Activated CD4-positive, alpha-beta T cell treated with anti-CD3 and anti-CD28 coated beads, Interleukin-2, amount 50 U/mL, for 24 hours (primary cell): ENCODE measurements at places on chromosomes 13 and 19.
A peak's percentile ranks its signal among the peaks of the same experiment; 100 is the strongest.

DNA sequence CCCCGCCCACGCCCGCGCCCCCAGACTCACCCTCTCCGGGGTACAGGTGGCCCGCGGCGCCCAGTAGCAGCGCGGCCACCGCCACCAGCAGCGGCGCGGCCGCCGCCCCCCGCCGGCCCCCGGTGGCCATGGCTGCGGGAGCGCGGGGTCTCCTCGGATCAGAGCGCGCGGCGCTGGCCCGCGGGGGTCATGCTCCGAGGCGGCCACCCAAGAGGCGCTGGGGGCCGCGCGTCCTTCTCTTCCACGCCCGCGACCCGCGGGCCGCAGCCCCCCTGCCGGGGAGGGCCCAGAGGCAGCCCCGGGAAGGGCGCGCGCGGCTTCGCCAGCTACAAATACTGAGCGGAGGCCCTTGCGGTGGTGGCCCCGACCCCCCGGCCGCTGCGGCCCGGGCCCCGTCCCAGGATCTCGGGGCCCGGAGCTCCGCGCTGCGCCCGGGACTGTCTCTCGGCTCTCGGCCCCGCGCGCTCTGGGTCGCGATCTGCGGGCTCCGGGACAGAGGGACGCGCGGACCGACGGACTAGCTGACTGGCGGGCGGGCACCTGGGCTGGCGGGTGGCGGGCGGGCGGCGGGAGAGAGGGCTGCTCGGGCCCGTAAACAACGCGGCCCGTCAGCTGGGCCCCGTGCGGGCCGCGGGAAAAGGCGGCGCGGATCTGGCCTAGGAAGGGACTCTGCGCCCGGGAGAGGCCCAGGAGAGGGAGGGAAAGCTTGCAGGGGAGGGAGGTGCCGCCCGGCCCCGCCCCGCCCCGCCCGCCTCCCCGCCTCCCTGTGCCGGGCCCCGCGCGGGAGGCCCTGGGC lies at the start of gene INSR:
Gene INSR (minus strand): TSS at position 653 of the 796 bp plus-strand sequence. CDS start 523 bp downstream, at position 130.
- DNase-seq, result peak; percentile 23

GRCh38 chr19:10518444-10519361 lies 1.5 kb upstream of the S1PR5 start:
- DNase-seq, result no peak

DNA sequence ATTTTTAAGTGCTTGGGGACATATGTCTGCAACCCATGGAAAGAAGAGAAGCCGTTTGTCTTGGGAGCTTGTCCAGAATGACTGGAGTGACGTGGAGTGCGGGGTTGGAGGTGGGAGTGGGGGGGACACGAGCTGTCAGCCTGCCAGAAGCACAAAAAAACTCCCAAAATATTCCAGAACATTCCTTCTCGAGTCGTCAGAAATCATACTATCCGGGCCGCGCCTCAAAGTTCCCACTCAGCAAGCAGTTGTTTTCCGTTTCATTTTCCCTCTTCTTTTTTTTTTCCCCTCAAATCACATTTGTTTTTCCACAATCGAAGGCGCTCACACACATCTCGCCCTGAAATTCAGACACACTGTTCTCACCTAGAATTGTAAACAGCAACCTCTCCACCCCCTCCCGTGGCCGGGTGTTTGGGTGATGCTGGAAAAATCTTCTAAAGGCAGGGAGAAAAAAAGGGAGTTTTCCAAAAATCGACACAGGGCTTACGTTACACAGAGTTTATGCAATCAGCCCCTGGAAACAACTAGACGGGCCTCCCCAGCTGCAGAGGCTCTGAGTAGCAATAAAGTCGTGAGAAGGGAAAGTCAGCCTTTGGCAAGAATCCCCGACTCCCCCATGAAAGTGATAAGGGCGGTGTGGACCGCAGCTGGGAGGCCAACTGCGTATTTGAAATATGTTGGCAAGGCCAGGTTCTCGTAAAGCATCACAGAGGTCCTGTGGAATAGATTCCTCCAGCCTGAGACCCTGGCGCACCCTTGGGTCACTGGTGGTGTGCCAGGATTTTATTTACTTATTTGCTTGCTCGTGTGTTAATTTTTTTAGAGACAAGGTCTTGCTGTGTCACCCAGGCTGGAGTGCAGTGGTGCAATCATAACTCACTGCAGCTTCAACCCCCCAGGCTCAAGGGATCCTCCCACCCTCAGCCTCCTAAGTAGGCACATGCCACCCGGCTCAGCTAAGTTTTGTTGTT lies 31.2 kb upstream of the KLF2 start:
- DNase-seq, result no peak

DNA sequence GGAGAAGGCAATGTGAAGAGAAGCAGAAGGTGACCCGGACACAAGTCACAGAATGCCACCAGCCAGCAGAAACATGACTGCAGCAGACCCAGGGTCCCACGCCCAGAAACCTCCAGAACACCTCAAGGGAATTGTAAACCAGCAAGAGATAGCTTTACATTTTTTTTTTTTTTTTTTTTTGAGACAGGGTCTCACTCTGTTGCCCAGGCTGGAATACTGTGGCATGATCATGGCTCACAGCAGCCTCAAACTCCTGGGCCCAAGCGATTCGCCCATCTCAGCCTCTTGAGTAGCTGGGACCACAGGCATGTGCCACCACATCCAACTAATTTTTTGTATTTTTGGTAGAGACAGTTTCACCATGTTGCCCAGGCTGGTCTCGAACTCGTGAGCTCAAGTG lies 10.5 kb upstream of the CEACAM20 start:
- DNase-seq, result no peak
